ENCODE measurements at places on chromosomes 12 and 14.
A peak's percentile ranks its signal among the peaks of the same experiment; 100 is the strongest.

- DNase-seq, result no peak
These were observed 170.7 kb downstream of the ADCK1 start for GRCh38 chr14:77970646-77971045.

DNA sequence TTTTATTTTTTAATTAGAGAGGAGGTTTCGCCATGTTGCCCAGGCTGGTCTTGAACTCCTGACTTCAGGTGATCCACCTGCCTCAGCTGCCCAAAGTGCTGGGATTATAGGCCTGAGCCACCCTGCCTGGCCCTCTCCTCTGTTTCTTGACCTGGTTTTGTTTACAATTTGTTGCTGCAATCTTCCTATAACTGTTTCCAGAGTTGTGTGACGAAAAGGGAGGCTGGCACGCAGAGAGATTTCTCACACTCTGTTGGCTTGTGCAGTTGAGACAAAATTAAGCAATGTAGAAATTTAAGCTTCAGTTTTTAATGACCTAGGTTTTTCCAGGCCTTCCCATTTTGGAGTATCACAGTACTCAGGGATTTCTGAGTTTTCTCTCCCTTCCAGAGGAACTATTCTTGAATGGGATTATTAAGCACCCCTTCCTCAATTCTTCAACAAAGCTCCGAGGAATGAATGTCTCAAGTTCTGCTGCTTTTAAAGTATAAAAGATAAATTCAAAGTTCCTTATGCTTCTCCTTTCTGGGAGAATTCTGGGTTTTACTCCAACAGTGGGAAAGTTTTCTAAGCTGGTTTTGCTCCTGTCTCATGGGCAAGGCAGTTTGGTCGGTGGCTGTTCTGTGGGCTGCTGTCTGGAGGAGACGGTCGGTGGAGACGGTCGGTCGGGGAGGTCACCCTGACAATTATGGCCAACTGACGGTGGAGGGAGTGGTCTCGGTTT, 20.4 kb upstream of the FOS start:
- DNase-seq, result no peak

GRCh38 chr12:113149361-113150150, at the start of gene CFAP73:
CFAP73 (plus strand) TSS chr12:113149724; CDS start chr12:113149858, 134 bp downstream.
- DNase-seq, result no peak

DNA sequence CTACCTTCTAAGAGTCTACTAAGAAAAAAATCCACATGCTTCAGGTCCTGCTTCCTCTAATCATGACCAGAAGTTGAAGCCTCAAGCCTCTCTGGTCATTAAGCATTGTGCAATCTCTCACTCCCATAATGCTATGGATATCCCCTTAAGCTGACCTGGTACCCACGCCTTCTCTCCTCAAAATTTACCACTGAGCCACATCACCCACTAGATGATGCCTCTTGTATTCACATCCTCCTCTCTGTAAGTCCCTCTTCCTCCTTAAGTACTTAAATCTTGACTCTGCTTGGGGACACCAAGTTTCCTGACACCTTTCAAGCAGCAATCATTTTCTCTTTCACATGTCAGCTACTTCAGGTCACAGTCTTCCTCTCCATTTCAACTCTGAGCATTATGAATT, 9.8 kb downstream of the GALNT4 start:
- no peak for DNase-seq

DNA sequence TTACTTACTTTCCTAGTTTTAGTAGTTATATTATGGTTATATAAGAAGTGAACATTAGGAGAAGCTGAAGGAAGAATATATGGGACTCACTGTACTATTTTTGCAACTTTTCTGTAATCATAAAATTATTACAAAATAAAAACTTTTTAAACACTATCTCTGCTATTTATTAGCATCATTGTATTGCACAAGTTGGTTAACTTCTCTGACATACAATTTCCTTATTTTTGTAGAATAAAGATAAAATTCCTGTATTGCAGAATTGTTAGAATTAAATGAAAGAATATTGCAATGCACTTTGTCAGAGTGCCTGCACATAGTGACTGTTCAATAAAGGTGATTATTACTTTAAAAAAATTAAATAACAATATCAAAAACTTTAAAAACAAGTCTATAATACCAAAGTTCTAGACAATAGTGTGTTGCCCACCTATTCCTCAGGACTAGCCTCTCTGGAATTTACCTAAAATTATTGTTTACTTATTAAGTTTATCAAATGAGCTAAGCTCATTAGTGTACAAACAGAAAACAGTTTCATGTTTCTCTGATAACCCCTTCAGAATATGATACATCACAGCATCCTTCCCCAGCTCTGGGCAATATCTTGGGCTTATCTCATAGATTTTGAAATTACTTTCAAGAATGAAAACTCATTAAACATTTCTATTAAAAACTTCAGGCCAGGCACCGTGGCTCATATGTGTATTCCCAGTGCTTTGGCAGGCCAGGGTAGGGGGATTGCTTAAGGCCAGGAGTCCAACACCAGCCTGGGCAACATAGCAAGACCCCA, 77.4 kb upstream of the TMPO start:
- no peak for DNase-seq

DNA sequence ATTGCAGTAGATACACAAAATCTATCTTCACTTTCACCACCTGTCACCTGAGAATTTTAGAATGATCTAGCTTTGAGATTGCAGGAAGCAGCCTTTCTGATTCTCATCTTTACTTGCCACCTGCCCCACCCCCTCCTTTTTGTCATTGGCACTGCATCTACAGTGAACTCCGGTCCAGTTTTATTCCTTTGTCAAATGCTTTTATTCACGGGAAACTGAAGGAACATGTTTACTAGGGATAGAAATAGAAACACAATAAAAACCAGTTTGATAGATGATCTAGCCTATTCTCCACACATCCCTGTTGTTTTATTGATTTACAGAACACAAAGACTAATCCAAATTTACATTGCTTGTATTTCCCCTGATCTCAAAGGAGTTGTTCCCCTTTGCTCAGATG, 471.7 kb upstream of the STXBP6 start:
- no peak for DNase-seq

DNA sequence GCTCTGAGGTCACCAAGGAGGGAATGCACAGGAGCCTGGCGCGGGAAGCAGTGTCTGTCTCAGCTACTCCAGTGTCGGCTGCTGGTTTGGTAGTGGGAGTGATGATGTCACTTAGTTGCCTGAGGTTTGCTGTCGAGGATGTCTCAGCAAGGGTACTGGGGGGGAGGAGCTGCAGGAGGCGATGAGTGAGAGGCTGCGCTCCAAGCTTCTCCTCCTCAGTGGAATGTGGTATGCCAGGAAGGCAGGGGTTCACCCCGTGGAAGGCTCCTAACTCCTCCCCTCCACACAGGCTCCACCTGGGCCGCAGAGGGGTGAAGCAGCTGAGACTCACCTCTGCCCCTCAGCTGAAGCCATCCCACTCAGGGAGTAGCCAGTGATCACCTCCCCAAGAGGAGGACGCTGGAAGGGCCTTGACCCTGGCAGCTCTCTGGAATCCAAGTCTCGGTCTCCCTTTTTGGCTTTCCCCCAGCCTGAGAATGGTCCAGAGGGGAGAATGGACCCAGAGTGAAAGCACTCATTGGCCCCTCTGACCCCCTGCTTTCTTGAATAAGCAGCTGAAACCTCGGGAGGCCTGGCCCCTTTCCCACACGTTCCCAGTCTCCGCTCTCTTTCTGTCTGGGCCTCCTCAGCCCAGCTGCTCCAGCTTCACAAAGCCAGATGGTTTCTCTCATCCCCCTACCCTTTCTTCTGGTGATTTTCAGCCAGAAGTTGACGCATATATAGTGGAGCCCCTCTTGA, 178.9 kb upstream of the FKBP4 start:
- no peak for DNase-seq

DNA sequence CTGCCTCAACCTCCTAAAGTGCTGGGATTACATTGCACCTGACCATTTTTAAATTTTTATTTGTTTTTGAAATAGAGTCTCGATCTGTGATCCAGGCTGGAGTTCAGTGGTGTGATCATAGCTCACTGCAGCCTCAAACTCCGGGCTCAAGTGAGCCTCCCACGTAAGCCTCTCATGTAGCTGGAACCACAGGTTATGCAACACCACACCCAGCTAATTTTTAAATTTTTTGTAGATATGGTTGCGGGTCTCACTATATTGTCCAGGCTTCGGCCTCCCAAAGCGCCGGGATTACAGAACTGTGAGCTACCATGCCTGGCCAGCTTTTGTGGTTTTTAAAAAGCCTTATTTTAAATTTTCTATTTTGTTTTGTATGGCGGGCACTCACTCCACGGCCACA, 2.2 kb upstream of the DRAM1 start:
- DNase-seq, result no peak

DNA sequence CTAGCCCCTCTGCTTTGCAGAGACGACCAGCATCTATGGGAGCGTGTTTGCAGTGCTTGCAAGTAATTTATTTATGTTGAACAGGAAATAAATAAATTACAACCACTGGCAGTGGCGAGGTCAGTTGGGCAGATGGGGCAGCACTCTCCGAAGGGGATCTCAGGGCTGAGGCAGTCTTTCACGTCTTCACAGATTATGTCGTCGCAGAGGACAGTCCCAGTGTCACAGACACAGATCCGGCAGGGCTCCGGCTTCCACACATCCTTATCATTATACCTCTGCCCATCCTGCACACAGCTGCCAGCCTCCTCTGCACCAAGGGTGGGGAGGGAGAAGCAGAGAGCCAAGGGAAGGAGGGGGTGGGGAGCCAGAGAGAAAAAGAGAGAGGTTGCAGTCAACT, 4.5 kb downstream of the COL2A1 start:
- DNase-seq, result no peak

DNA sequence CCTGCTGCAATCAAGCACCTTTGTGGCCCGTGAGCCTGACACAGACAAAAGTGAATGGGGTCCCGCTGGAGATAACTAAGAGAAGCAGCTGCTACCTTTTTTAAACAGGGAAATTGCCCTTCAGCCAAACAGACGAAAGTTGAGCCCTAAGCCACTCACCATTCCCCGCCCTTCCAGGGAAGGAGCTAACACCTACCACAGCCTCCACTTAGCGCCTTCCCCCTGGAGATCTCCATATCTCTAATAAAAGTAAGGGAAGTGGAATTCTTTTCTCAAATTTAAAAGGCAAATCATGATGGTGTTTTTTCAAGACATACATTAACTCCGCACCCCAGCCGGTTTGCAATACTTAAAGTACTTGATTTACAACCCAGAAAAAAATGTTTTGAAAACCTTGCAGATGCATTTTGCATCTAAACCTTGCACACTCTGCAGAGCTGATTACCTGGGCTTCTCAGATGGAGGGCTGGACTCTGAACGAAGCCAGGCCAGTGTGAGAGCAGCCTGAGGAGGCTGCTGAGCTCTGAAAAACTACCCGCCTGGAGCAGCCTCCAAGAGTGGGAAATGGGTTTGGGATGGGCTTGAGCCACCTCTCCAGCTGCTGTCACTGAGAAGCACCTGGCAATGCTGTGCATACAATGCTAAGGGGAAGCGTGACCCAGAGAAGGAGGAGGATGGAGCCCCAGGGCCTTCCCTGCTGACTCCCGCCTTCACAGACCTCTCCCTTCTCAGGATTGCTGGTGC, 10.0 kb downstream of the NUAK1 start:
- no peak for DNase-seq

GRCh38 chr14:33958605-33959226, 7.8 kb upstream of the EGLN3 start:
- no peak for DNase-seq

DNA sequence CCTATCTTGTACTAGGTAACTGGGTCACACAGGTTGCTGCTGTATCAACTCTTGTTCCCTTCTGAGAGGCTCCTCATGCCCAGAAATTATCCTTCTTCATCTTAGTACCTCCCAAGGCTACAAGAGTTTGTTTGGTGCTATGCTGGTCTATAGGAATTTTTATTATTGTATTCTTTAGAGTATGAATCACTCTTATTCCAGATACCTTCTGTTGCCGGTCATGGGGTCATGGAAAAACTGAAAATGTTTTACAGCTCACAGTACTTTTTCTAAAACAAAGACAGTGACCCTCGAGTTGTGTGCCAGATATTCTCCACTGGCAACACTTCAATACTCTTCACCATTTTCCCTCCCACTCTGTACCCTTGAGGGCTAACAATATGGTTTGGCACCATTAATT, 1598.0 kb upstream of the TMEM132C start:
- no peak for DNase-seq

GRCh38 chr14:49857427-49858003, 4.9 kb upstream of the NEMF start:
- DNase-seq, result no peak

DNA sequence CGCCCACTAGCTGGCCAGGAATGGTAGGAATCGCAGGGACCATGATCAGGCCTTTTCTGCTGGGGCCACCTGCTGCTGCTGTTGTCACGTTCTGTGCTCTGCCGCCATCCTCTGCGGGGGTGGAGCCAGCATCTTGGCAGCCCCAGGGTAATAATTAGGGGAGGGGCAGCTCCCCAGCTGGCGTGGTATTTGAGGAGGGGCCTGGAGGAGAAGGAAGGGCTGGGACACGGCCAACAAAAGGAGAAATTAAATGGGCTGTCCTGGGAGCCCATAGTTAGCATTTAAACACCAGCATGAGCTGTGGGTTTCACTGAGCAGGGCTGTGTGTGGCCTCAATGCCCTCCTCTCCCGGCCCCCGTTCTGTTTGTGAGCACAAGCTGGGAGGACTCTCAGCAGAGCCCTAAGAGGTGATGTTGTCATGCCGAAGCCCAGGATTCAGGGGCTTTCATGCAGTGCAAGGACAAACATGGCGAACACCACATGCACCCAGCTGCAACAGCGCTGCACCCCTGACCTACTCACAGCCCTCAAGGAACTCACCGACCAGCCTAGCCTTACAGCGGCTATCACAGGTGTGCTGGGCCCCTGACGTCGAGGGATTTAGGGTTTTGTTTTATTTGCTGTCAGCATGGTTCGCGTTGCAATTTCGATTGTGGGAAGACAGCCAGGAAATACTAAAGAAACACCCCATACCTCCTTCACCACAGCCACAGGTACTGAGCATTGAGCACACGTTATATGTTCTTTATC, 324.3 kb downstream of the CACNA1C start:
- DNase-seq, result no peak

GRCh38 chr14:103520657-103521437, 1.8 kb downstream of the CKB start:
- peak; percentile 62 for DNase-seq

DNA sequence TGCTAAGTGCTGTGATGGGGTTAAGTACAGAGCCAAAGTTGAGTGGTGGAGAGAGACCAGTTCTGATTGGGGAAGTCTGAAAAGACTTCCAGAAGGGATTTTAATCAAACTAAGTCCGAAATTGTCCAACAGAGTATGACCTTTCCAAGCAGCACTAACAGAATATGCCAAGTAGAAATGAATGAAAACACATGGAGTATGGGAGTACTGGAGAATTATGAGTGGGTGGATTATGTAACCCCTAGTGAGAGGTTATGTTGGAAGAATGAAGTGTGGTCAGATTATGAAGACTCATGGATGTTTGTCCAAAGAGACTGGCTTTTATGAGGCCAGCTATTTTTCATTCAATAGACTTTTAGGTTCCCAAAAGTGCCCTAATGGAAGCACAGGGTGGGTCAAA, 94.0 kb upstream of the PLEKHA5 start:
- DNase-seq, result no peak

DNA sequence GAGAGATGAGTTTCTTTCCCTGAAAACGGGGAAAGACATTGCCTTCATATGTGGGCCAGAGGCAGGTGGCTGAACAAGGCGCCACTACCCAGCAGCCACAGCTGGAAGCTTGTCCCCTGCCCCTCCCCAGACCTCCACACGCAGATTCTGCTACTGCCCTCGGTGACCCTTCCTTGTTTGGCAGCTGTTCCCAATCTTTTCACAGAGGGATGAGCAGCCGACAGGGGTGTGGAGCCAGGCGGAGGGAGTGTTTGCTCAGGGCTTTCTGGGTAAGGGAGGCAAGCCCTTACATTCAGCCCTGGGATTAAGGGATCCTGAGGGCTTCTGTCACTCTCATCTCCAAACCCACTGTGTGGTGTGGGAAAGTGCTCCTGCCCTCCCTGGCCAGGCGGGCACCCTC, 4.5 kb upstream of the KRT4 start:
- no peak for DNase-seq
